Fibroblast of skin of right biceps (primary cell): ENCODE measurements at places on chromosomes 2 and 18.
A peak's percentile ranks its signal among the peaks of the same experiment; 100 is the strongest.

DNA sequence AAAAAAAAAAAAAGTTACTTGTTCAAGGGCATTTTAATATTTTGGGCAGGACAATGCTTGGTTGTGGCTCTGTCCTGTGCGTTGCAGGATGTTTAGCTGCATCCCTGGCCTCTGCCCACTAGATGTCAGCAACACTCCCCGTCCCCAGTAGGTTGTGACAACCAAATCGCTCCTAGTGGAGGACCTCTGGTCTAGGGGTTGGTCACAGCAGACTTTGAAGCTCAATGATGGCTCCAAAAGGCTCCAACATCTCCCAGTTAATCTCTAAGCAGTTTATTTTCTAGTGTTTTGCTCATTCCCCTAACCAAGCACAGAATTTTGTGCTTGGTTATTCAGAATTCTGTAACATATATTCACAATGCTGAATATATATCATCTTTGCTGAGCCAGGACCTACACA is 67.0 kb downstream of the CHRNA1 start:
- peak; percentile 58 for DNase-seq

- DNase-seq: no peak
Observed at GRCh38 chr2:73077424-73077795, 5.9 kb upstream of the SFXN5 start.

DNA sequence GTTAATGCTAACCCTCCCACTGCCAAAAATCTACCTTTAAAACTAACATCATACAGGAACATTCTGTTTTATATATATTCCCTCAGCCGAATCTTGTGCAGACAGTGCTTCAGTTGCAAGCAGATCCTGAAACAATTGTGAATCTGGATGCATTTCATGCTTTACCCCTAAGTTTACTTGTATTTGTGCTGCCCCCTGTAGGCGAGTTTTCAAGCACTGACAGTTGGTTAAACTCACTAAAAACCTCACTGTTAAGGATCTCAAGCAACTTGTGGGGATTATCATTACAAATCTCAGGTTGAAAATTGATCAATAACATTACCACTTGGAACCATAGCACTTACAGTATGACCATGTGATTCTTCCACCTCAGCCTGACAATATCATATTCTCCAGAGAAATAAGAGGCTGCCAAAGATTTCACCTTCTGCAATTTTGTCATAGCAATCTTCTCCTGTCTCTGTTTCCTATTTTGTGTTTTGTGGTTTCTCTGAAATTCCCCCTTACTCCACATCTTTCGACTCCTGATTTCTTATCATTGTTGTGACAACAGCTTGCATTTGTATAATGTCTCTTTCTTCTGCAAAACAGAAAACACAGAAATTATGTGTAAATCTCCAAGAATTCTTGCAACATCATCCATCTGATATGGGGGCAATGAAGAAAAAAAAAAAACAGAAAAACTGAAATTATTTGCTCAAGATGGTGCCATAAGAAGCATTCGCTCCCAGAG is 354.6 kb upstream of the SETBP1 start:
- peak; percentile 61 for DNase-seq

GRCh38 chr2:71502941-71503738 is 49.8 kb downstream of the DYSF start:
- no peak for DNase-seq

DNA sequence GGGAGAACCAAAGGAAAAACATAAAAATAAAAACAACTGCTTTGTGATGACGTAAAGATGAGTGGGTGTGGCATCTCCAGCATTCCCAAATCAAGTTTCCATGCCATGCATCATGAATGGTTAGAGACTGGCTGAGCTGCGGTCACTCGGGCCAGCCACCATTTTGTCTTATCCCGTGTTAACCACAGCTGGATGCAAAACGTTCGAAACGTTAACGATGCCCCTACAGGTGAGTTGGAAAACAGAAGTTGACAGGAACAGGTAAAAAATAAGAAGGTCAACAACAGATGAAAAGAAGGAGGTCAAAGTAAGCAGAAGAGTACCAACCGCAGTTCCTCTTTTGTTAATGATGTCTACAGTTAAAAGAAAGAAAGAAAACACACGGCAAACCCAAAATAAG is 411.1 kb downstream of the NRXN1 start:
- no peak for DNase-seq

GRCh38 chr2:215022418-215022817 is 116.0 kb downstream of the ABCA12 start:
- DNase-seq: peak; percentile 73

DNA sequence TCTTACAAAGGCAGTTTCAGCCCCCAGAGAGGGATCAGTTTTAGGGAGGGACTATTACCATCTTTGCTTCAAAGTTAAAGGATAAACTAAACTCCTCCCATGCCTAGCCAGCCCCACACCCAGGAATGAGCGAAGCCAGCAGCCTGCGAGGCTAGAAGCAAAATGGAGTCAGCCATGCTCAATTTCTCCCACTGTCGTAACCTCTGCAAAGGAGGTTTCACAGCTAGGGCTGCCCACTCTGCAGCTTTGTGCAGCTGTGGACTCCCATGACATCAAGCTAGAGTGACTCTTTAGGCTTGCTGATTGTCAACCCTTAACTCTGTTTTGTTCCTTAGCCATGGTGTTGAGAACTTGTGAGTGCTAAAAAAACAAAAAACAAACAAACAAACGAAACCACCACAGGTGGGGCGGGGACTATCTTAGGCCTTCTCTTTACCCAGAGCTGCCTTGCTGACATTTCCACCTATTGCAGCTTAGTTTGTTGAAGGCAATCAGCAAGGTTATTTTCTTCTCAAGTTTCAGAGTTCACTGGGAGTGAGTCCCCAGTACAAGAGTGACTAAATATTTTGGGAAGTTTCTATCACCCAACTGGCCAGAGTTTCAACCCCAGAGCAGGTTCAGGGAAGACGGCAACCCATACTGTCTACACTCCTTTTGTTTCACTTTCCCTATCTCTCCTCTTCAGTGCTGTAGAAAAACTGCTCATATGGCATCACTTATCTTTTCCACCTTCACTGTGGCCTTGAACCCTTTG is 592.1 kb downstream of the XIRP2 start:
- no peak for DNase-seq

DNA sequence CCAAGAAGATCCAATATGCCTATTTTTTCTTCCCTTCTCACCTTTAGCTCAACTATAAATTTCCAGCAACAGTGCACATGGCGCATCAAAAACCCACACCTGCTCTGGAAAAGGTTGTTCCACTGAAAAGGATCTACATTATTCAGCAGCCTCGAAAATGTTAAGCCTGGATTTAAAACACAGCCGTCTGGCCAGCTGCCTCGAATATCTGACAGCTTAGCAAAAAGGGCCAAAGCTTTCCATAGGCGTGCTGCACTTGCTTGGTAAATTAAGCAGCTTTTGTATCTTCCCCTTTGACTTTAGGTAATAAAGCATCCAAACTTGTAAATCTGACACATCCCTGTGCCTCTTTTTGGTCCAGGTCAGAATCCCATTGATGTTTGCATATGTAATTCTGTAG is 20.5 kb downstream of the DAPL1 start:
- no peak for DNase-seq

GRCh38 chr2:188243381-188243780 is 48.3 kb upstream of the GULP1 start:
- no peak for DNase-seq

- DNase-seq: no peak
Observed at GRCh38 chr18:50579061-50579774, 19.3 kb downstream of the MAPK4 start.

- no peak for DNase-seq
Observed at GRCh38 chr18:65057439-65058083, 693.3 kb upstream of the CDH7 start.

DNA sequence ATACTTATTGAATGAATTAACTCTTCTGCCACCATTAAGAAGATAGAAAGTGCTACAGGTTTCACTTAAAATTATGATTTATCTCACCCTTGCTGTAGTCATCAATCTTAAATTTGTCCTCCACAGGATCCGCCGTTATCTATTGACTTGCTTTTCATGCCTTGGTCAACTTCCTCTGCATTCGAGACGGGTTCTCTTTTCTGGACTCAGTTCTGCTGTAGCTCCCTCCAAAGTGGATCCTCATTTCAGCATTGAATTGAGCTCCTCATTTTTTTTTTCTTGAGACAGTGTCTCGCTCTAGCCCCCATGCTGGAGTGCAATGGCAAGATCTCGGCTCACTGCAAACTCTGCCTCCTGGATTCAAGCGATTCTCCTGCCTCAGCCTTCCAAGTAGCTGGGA is 27.6 kb downstream of the INPP5D start:
- DNase-seq: no peak

GRCh38 chr2:10691521-10691920 is 1.7 kb upstream of the NOL10 start:
- no peak for DNase-seq

- peak; percentile 7 for DNase-seq
Observed at GRCh38 chr2:121697108-121697631, 39.5 kb downstream of the NIFK start.

DNA sequence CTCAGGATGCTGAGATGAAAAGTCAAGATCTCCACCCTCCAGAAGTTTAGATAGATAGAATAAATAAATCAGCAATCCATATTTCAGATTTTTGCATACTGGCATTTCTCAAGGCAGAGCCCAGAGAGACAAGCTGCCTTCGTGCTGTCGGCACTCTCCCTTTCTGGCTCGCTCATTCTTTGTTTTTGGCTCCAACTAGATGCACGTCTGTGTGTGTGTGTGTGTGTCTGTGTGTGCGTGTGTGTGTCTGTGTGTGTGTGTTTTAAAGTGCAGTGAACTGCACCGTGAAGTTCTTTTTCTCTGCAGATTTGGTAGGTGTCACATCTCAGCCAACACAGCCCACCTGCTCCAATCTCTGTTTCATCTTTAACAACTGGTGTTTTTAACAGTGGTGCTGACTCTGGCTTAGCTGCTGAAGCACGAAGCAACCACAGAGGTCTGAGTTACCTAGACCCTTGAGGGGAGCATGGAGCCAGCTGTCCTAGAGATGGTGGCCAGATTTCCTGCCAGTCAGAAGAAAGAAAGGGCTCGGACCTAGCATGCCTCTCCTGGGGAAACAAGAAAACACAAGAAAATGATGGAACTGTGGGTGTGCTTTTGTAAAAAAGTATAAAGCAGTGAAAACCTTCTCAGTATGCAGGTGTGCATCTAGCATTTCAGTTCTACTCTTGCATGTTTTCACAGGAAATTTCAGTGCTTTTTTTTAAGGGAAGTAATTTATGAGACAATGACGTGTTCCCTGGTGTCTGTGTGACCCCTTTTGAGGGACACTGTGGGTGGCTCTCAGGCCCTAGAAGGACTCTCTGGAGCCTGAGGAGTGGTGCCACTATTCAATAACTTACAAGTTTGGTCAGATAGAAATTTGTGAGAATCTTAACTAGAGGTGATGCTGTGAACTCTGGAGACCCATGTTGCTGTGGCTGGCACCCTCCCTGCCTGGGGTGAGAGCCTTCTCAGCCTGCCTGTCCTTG is 364.3 kb downstream of the RNF144A start:
- no peak for DNase-seq

GRCh38 chr2:48398285-48399002 is 131.5 kb upstream of the STON1 start:
- no peak for DNase-seq

DNA sequence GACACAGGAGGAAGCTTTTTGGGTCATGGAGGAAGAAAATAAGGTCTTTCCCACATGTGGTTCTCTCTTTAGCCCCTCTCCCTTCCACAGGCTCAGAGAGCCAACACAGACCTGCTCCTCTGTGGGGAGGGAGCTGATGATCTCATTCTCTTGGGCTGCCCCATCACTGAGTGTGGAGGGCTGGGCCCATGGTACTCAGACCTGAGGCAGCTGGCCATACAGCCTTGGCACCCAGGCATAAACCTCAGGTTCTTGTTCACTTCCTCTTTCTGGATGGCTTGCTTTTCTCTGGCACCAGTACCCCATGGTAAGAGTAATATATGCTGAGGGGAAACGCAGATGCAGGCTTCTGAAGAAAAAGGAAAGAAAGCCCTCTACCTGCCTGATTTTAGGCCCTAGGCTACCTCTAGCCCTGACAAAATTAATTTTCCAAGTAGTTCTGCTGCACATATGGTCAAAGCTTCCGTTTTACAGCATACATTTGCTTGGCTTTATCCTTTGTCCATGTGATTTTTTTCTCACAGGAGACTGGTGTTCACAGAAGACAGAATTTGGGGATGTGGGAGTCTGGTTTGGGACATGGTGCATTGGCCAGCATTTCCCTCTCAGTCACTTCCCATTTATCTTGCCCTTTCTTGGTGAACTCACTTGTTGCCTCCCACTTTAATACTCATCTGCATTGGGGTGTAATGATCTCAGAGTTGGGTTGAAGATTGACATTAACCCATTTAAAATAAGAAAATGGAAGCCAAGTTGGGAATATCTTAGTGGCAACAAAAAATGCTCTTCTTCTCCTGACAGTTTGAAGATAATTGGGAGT is 11.1 kb downstream of the DHRS9 start:
- no peak for DNase-seq

DNA sequence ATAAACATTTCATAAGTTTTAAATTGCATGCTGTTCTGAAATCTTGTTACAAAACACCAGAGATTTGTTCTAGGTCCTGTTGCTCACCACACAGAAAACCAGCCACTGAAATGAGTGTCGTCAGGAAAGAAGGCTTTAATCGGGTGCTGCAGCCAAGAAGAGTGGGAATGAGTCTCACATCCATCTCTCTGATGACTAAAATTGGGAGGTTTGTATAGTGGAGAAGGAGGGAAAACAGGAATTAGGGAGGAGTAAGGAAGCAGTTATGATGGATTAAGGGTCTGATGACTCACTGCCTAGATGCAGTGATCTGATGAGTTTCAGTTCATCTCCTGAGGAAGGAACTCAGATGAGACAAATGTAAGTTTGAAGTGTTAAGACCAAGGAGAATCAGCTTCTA is 42.1 kb upstream of the GPR39 start:
- DNase-seq: peak; percentile 43

DNA sequence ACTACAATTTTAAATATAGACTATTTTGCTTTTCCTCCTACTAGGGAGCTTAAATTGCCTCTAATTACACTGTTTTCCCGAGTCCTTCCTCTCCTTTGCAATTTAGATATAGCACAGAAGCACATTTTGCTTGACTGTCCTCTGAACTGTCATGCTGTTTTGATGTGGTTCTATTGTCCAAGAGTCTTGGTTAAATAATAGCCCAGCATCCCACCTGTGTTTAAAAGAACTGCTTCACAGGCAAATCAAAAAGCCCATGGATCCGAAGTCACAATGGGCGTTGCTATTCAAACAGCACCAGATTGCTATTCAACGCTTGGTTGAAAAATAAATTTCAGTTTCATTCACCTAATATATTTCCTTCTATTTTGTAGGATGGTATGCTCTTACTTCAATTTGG is 22.3 kb upstream of the ACTR3 start:
- DNase-seq: no peak
